ENCODE measurements at places on chromosomes 1 and 21.

DNA sequence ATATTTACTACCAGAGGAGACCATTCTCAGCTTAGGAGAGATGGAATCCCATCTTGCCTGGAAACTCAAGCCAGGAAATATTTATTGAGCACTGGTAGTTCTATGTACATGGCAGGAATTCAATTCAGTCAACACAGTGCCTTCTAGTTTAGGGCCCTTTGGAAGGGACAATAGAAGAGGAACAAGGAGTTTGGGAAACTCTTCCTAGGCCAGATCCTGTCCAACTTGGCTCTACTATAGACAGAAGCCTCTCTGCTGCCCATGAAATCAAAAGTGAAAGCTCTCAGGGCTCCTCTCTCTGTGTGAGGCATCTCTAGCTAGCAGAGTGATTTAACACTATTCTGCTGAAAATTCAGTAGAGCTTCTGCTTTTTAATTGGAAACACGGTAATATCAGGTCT, 244.6 kb upstream of the MAP1LC3C start:
- no peak for DNase-seq

GRCh38 chr1:161298116-161298515, 11.7 kb downstream of the MPZ start:
- no peak for DNase-seq

DNA sequence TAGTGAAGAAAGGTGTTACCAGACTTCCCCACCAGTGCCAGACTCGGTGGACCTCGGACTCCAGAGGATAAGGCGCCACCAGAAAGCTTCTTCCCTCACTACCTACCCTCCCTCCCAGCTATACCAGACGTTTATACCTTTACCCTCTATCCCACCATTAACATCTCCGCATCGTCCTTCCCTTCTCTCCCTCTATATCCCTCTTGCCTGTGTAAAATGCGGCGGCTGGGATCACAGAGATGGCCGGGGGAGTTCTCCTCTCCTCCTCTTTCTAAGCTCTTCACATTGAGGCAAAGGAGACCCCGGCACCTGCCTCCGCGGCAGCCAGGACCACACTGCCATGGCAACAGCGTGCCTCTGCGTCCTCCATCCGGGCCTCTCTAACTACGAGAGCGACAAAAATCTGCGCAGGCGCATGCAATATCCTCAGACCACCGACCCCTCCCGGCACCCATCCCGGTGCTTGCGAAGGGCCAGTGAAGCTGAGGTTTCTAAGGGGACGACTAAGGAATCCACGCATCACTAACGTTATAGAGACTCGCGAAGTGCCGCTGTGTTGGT, at the start of gene CCDC181:
CCDC181 (minus strand) TSS at position 394 of the 561 bp plus-strand sequence. CDS start 2,547 bp downstream, outside the sequence.
- DNase-seq: peak; percentile 77

- no peak for DNase-seq
These were observed 1.2 kb downstream of the ELK4 start for GRCh38 chr1:205630651-205631009.

GRCh38 chr1:214446772-214447556, 104.4 kb downstream of the PTPN14 start:
- peak; percentile 98 for DNase-seq

- DNase-seq: peak; percentile 85
These were observed 131.8 kb upstream of the NGF start for GRCh38 chr1:115469703-115470476.

- no peak for DNase-seq
These were observed 797 bp upstream of the USP1 start for GRCh38 chr1:62436039-62436465.

- no peak for DNase-seq
These were observed 11.0 kb upstream of the ELK4 start for GRCh38 chr1:205642679-205643307.

DNA sequence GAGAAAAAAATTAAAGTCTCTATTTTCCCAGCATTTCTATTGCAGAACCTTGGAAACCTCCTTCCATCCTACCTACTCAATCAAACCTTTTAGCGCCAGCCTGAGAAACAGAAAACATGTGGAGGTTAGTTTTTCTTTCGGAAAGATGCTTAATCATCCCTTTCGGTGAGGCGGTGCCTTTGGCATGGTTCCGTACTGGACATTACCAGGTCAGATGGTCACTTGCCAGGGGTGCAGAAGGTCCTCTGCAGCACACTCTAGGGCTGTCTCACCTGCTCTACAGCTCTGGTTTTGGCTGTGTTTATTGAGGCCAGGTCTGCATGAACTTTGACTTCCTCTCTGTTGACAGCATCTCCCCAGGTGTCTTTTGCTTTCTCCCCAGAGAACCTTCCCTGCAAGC, 121.5 kb downstream of the PLD5 start:
- no peak for DNase-seq

GRCh38 chr1:195954848-195955247, 653.4 kb downstream of the KCNT2 start:
- no peak for DNase-seq

DNA sequence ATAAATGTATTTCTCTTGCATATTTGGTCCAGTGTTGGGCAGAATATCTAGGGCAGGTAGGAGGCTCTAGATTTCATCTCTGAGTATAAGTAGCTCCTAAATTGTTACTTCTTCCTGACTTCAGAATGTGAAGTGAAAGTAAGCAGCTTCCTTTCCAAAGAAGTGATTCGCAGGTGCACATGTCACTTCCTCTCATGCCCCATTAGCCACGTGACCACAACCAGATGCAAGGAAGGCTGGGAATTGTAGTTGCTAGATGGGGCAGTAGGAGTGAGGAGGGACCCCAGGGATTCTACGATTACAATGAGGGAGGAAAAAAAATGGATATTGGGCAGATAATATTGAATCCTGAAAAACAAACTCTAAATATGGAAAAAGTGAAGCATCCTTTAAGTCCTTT, 113.2 kb upstream of the CYYR1 start:
- DNase-seq: peak; percentile 38

DNA sequence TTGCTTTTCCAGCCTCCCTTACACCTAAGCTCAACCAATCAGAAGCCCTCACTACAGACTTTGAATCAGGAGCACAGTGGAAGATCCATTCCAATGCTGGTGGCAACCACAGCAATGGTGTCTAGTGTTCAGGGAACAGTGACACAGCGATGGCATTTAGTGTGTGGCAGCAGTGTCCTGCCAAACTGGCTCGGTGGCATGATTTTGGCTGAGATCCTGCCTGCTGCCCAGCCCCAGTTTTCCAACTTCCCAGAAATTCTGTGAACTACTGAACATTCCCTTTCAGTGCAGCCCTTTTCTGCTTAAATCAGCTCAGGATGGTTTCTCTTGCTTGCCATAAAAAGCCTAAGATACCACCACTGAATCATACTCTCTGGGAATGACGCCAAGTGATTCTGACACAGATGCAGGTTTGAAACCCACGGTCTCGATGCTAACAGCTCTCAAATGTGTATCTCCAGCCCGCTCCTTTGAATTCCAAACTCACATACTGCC, 8.8 kb downstream of the ASAP3 start:
- peak; percentile 95 for DNase-seq

DNA sequence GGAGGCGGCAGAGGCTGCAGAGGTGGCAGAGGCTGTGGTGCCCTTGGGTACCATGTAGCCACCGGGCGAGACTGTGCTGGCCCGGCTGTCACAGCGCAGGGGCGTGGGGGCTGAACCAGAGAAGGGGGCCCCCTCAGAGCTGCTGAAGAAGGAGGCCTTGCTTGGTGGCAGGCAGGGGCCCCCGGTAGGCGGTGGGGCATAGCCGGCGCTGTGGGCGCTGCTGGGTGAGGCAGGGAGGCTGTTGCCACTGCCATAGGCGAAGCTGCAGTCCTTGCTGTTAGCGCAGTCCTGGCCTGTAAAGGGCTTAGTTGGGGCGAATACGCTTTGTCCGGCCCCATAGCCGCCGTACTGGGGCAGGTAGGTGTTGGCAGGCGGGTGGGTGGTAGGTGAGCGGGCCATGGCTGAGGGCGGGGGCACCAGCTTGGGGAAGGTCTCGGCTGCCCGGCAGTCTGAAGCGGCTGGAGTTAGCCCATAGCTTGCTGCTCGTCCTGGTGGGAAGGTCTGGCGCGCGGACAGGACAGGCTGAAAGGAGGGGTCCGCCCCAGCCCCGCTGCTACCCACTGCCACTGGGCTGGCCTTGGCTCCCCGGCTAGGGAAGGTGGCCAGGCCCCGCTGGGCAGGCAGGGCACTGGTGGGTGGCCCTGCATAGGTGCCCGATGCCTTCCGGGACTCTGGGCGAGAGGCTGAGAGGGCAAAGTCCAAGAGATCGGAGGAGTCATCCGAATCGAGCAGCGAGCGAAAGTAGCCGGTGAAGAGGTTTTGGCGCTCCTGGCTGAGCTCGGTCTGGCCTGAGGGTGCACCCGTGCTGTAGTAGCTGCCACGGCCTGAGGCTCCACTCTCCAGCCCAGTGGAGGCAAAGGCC, 54.9 kb downstream of the AHDC1 start:
- DNase-seq: no peak

DNA sequence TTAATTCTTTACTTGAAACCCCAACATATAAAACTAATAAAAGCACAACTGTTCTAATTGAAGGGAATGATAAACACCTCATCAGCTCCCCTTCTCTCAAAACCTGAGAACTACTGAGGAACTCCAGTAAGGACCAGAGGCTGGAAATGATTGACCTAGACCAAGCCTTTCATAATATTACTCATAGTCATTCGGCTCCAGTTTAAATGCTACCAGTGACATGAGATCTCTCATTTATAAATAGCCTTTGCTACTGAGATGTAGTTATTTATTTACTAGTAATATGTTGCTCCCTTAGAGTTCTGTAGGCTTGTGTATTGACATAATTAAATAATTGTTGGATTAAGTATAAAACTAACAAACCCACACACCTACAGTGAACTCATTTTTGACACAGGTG, 209.8 kb upstream of the PRMT6 start:
- DNase-seq: no peak

DNA sequence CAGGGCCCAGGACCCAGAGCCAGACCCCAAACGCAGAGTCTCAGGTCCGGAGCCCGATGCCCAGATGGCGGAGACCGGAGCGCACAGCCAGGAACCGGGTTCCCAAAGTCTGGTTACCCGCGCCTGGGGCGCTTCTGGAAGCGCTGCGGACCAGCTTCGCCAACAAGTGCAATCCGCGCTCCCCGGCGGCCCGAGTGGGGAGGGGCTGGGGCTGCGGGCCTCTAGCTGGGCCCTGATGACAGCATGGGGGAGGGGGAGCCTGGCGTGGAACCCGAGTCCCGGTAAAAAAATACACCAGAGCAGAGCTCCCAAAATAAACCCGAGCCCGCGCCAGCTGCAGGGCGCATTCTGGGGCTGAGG, 494 bp downstream of the NT5C1A start:
- DNase-seq: no peak

DNA sequence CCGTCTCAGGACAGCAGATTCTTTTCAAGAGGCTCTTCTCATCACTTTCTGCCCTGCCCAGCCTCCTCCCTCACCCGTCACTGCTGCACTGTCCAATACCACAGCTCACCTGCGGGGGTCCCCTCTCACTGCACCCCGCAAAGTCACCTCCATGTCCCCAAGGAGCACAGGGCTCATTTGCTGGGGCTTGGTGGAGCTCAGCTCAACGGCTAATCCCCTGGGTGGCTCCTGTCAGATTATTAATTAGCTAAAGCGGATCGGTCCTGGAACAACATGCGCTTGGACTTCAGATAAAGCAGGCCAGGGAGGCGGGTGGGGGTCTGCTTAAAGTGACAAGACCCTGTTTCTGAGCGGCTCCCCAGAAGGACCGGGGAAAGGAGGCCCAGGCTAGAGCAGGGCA, 43.1 kb downstream of the CASZ1 start:
- DNase-seq: no peak

- peak; percentile 18 for DNase-seq
These were observed 353.8 kb upstream of the PTBP2 start for GRCh38 chr1:96367791-96368190.

DNA sequence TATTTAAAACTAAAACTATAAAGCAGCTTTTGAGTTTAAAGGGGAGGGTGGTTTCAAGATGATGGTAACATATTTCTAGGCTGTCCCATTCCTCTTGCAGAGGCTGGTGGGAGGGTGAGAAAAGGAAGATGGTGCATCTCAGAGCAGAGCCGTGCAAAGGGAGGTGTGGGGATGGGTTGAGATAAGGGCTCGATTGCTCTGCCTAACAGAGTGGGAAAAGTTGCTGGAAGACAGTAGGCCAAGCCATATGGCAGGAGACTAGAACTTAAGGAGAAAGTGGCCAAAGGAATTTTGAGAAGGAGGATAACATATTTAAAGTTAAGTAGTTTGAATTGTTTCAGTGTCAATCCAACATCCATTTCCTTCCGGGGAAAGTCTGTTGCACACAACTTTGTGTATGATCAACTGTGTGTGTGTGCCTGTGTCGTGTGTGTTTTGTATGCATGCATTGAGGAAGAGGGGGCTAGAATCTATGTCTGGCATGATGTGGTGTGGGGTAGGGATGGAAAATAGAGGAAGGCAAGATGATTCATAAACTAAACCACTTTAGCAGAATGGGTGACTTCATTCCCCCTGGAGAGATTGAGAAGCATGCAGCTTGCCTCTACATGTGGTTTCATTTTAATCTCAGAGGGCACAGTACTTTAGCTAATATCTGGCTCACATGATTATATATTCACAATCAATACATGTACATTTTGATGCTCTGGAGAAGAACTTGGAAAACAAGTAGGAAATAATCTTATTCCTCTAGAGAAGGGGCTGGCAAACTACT, 145.0 kb upstream of the DNAH14 start:
- DNase-seq: peak; percentile 85

- no peak for DNase-seq
These were observed 261.4 kb downstream of the CTH start for GRCh38 chr1:70672442-70672888.

- DNase-seq: no peak
These were observed 21.5 kb upstream of the HPDL start for GRCh38 chr1:45305231-45305630.

DNA sequence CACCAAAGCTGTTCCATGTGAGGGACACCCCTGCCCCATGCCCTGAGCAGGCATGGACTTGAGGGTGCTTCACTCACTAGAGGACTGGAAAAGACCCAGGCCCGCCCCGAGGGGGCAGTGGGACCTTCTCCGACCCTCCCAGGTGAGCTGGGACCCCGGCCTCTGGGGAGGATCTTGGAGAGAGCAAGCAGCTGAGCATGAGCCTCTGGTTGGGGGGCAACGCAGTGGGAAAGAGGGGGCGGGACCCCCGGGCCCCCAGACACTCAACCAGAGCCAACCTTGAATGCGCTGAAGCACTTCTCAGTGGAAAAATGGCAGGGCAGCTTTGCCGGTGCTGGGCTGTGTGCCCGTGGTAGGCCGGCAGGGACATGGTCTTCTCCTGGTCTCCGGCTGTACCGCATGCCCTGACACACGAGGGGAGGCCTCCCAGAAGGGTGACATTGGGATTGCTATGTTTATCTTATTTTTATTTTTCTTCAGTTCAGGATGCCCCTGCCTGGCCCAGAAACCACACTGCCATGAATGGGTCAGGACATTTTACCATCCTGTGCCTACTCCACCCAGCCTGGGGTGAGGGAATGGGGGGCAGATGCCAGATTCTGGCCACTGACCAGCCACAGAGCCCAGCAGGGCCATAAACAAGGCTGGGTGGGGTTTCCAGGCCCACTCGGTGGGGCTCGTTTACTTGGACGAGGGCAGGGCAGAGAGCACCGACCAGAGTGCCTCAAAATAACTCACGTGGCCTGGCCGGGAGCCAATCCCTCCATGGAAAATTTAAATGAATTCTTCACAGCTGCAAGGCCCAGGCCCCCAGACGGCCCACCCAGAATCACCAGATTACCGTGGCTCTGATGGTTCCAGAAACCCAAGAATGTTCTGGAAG, 17.2 kb upstream of the LAPTM5 start:
- no peak for DNase-seq

GRCh38 chr21:18477043-18477442, 73.5 kb upstream of the TMPRSS15 start:
- DNase-seq: peak; percentile 17

Measured in fibroblast of skin of right biceps (primary cell).